ENCODE measurements at places on chromosomes 7 and 10. TPM values are rescaled to one million over a fixed set of nuclear protein-coding genes. Genes with fewer than 3 reads are reported as not detected.

Gene METTL27
- 1.8 TPM for total RNA-seq

Gene GLRX3
- total RNA-seq: 58.5 TPM

Gene TSPAN12
- 0.19 TPM for total RNA-seq

Gene GRK5
- 24.8 TPM for total RNA-seq

Gene CXCL12
- total RNA-seq: not detected

Gene SFTPA2
- total RNA-seq: not detected

GRCh38 chr7:55053651-55054571, 35.1 kb downstream of the EGFR start:
- no peak overlapping the region for H3K4me3 ChIP-seq
- no peaks in the 10 kb centered on the region for H3K4me1 ChIP-seq
- no peak overlapping the region for H3K27ac ChIP-seq
- peaks cover 7% of the 10 kb centered on the region for H3K27me3 ChIP-seq

DNA sequence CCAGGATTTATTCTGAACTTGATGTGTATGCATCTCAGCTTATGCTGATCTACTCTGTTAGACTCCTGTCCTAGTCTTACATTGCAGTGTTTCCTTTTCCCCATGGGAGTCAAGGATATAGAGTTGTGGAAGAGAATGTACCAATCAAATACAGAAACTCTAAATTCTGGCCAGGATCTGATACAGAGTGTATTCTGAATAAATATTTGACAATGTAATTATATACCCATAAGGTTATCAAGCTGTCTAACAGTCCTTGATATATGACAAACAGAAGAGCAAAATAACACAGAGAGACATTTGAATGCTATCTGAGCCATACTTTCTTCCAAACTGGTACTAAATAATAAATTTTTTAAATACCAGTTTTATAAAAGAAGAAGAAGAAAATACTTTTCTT, 116.8 kb downstream of the ETV1 start:
- H3K4me3 ChIP-seq: no peak overlapping the region
- H3K4me1 ChIP-seq: no peaks in the 10 kb centered on the region
- no peaks in the 10 kb centered on the region for H3K27me3 ChIP-seq

GRCh38 chr10:4460267-4460666, 365.7 kb upstream of the AKR1E2 start:
- no peaks in the 10 kb centered on the region for H3K4me1 ChIP-seq
- H3K27me3 ChIP-seq: peaks cover 9% of the 10 kb centered on the region

DNA sequence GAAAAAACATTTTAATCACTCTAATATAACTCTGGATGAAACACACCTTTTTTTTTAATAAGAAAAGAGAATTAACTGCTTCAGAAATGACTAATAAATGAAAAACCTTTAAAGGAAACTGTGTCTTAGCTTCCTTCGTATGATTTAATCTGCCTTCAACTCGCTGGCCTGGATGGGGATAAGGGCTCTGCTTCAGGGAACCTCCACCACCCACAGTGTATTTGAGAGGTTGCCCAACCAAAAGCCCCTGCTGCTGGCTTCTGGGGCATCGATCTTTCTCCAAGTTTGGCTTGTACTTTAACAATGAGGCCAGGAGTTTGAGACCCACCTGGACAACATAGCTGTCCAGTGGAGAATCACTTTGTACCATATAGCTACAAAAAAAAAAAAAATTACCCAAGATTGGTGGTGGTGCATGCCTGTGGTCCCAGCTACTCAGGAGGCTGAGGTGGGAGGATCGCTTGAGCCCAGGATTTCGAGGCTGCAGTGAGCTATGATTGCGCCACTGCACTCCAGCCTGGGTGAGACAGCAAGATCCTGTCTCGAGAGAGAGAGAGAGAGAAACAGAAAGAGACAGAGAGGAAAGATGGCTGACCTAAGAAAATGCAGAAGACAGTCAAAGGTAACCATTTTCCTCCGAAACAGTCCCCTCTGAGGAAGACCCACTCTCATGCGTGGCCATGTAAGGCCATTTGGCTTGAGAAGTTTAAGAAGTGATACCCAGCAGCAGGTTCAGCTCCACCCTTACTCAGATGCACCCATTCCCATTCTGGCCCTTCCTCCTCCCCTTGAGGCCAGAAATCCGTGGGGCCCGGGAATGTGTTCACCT, 13.6 kb upstream of the LIMK1 start:
- no peak overlapping the region for H3K4me3 ChIP-seq
- no peaks in the 10 kb centered on the region for H3K36me3 ChIP-seq
- H3K27ac ChIP-seq: peak overlapping the region; percentile 42
- DNase-seq: no peak

- no peak for DNase-seq
- no peaks in the 10 kb centered on the region for H3K36me3 ChIP-seq
- H3K27me3 ChIP-seq: peaks cover 13% of the 10 kb centered on the region
These were observed 299.6 kb upstream of the SP4 start for GRCh38 chr7:21128062-21128817.

GRCh38 chr10:34547291-34547690, 267.8 kb downstream of the PARD3 start:
- H3K4me3 ChIP-seq: no peak overlapping the region
- no peaks in the 10 kb centered on the region for H3K36me3 ChIP-seq
- no peak for DNase-seq

DNA sequence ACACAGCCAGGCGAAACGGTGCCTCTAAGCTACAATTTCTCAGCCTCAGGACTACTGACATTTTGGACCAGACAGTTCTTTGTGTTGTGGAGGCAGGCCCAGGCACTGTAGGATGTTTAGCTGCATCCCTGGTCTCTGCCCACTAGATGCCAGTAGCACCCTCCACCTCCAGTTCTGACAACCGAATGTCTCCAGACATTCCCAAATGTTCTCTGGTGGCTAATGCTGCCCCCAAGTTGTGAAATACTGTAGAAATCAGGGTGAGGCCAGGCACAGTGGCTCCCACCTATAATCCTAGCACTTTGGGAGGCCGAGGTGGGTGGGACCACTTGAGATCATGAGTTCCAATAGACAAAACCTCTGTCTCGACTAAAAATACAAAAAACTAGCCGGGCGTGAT, 18.2 kb downstream of the HNRNPF start:
- H3K4me3 ChIP-seq: peak overlapping the region; percentile 50
- peak overlapping the region; percentile 89 for H3K27ac ChIP-seq
- DNase-seq: no peak
- peaks cover 90% of the 10 kb centered on the region for H3K4me1 ChIP-seq
- peaks cover 35% of the 10 kb centered on the region for H3K36me3 ChIP-seq

DNA sequence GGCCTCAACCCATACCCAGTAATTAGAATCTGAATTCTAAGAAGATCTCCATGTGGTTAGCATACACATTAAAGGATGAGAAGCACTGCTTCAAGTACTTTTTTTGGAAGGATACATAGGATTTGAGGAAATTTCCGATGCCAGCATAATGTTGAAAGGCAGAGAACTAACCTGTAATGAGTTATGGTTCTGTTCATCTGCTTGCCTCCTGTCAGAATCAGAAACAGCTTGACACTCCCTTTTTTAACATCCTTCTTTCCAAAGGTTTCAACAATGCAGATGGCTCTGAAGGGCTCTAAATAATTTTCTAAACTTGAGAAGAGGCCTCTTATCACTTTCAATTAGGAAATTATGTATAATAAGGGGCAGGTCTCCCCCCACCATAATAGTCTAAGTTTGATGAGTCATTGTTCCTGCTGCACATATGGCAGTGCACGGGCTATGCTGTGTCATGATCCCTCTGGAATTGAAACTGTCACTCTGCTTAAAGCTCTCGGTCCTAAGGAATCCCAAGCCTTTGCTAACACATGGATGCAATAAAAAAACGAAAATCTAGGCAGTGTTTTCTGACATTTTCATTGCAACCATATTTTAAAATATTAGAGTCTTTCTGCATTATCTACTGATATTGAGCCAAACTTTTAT, 291.2 kb upstream of the FZD1 start:
- H3K4me3 ChIP-seq: no peak overlapping the region
- peaks cover 1% of the 10 kb centered on the region for H3K36me3 ChIP-seq
- H3K27ac ChIP-seq: no peak overlapping the region
- H3K27me3 ChIP-seq: no peaks in the 10 kb centered on the region

DNA sequence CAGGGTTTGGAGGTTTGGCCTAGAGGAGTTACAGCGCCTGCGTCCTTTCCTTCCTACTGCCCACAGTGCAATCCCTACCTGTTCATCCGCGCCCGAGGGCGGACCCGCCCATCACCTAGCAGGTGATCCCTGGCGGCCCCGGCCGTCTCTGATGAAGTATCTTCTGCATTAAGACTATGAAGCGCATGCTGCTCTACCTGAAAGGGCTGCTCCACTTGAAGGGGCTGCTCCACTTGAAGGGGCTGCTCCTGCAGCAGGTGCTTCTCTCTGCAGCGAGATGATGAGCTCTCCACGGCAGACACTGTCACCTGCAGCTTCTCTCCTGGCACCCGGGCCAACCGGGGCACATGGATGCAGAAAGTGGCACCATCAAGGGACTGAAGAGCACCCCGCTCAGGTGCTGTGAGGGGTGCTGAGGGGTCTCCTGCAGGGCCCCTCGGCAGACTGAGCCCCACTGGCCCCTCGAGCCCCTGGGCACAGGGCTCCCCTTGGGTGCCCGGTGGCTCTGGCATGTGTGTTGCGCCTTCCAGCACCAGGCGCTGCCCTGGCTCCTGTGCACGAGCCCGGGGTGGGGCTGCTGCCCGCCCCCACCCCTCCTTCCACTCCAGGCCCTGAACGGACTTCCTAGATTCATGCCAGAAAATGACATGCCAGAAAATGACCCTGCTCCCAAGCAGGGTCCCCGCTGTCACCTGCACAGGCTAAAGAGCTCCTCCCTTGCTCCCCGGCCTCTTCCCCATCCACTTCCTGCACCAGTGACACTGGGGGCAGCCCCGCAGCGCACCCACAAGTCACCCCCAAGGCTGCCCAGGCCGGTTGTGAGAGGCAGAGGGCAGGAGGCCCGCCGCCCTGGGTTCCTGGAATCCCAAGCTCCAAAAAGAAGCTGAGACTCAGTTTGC, 29.4 kb downstream of the WDR86 start:
- no peak for DNase-seq
- peaks cover 25% of the 10 kb centered on the region for H3K27me3 ChIP-seq
- H3K4me3 ChIP-seq: peak overlapping the region; percentile 65
- H3K36me3 ChIP-seq: no peaks in the 10 kb centered on the region
- H3K4me1 ChIP-seq: no peaks in the 10 kb centered on the region

DNA sequence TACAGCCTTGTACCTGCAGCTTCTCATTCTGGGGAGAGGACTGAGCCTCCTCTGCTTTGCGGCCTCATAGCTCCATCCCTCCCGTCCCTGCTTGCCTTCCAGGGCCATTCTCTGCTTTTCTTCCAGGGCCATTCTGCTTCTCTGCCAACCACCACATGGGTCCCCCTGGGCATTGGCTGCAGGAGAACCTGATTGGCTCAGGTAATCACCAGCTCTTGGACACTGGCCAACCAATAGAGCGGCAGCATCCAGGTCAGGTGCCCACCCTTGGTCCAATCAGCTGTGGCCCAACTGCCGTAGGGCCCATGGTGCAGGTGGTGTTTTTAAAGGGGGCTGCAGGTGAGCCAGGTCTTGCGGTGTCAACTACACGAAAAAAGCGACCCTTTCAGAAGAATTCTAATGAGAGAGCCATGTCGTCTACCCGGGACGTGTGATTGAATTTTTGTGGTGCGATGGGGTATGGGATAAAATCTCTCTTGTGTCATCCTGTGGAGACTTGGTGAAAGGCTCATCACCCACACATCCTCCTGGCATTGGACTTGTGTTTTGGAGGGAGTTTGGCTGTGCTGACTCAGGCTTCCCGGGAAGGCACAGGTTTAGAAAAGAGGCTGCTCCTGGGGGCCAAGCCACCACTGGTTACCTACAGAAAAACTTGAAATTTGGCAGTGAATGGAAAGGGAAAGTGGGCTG, 46.0 kb upstream of the PODXL start:
- DNase-seq: no peak
- peaks cover 6% of the 10 kb centered on the region for H3K4me1 ChIP-seq
- H3K36me3 ChIP-seq: no peaks in the 10 kb centered on the region
- no peak overlapping the region for H3K4me3 ChIP-seq
- H3K27me3 ChIP-seq: peaks cover 24% of the 10 kb centered on the region

GRCh38 chr10:59265141-59265540, 88.7 kb downstream of the PHYHIPL start:
- no peak for DNase-seq
- H3K4me1 ChIP-seq: no peaks in the 10 kb centered on the region
- H3K27ac ChIP-seq: no peak overlapping the region
- H3K27me3 ChIP-seq: no peaks in the 10 kb centered on the region

DNA sequence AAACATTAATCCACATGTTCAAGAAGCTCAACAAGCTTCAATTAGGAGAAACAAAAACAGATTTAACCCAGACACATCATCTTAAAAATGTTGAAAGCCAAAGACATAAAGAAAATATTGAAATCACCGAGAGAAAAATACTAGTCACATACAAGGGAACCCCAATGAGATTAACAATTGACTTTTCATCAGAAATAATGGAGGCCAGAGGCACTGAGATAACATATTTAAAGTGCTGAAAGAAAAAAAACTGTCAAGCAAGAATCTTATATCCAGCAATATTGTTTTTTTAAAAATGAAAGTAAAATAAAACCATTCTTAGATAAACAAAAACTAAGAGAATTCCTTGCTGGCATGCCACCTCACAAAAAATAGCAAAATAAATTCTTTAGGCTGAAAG, 28.9 kb downstream of the AOC1 start:
- no peak overlapping the region for H3K27ac ChIP-seq
- H3K27me3 ChIP-seq: peaks cover 9% of the 10 kb centered on the region
- H3K4me3 ChIP-seq: no peak overlapping the region
- peaks cover 10% of the 10 kb centered on the region for H3K36me3 ChIP-seq

DNA sequence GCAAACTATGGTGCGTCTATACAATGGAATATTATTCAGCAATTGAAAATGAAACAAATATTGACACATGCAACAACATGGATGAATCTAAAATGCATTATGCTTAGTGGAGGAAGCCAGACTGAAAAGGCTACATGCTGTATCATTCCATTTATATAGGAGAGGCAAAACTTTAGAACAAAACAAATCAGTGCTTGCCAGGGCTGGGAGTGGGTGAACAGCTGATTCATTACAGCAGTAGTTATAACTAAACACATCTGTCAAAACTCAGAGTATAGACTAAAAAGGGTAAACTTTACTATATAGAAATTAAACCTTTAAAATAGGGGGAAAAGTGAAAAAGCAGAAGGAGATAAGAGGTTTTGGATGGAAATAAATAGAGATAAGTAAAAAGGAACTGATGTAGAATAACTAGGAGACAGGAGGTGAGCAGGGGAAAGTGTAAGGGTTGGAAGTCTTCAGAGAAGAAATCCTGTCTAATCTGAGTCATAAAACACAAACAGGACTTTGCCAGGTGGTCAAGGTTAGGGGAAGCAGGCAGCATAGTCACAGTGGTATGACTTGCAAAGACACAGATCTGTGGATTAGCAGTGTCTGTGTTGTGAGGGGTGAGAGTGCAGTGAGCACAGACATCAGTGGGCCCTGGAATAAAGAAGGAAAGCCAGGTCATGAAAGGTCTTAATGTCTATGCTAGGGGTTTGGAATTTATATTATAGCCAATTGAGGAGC, 349.8 kb downstream of the PHTF2 start:
- no peak for DNase-seq
- no peak overlapping the region for H3K27ac ChIP-seq
- H3K36me3 ChIP-seq: no peaks in the 10 kb centered on the region
- H3K4me1 ChIP-seq: no peaks in the 10 kb centered on the region
- H3K27me3 ChIP-seq: no peaks in the 10 kb centered on the region
- no peak overlapping the region for H3K4me3 ChIP-seq

GRCh38 chr10:98314532-98315284, 46.7 kb upstream of the LOXL4 start:
- peaks cover 13% of the 10 kb centered on the region for H3K27me3 ChIP-seq
- DNase-seq: no peak
- H3K4me3 ChIP-seq: no peak overlapping the region
- H3K36me3 ChIP-seq: no peaks in the 10 kb centered on the region
- H3K27ac ChIP-seq: no peak overlapping the region

Data from activated T-cell treated with anti-CD3 and anti-CD28 coated beads, Interleukin-2, amount 50 U/mL, for 72 hours (primary cell).